ENCODE measurements at places on chromosomes 2 and 18.

DNA sequence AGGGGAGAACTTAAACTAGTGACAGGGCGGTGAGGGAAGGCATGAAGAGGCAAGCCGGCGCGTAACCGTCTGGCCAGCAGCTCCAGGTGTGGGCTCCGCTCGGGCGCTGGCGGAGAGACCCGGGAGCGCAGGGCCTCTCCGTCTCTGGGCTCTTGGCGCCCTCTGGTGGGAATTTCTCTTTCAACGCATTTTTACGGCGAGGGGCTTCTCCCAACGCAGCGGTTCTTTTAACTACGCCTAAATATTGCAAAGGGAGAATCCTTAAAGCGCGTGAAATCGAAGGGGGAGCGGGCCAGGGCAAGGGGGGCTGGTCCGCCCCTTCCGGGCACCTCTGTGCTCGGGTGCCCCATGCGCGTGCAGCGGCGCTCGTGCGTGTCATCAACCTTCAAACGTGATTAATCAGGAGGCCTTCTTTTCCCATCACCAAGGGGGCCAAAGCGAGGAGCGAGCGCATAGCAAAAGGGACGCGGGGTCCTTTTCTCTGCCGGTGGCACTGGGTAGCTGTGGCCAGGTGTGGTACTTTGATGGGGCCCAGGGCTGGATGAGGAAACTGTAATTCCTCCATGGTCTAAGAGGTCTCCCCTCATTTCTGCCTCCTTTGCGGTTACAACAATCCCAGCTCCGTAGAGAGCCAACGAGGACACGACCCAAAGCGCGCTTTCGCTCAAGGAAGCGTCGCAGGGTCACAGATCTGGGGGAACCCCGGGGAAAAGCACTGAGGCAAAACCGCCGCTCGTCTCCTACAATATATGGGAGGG lies 762 bp upstream of the GAD1 start:
- DNase-seq: peak; percentile 95

DNA sequence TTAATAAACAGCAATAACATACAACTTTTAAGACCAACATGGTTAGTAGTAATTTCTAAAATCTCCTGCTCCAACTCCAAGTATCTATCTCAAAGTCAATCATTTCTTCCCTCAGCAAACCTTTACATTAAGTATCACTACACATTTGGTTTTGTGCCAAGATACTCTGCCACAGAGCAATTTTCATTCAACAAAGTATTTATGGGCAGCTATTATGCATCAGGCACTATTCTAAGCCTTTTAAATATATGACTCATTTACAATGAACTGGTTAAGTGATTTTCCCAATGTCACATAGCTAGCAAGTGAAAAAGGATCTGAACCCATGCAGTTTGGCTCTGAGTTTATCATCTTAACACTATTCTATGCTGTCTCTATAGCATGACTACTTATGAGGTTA lies 264.3 kb downstream of the NOL4 start:
- no peak for DNase-seq

GRCh38 chr2:148721520-148721931 lies 77.0 kb downstream of the EPC2 start:
- no peak for DNase-seq

GRCh38 chr18:55447672-55448018 lies 140.3 kb downstream of the TCF4 start:
- no peak for DNase-seq

Data from eye (tissue), 1 donor.